ENCODE measurements at places on chromosomes 1 and 21. TPM values are rescaled to one million over a fixed set of nuclear protein-coding genes. Genes with fewer than 3 reads are reported as not detected.

Gene LCE1A
- not detected for total RNA-seq

Gene ACTL8
- total RNA-seq, result not detected

Gene CNR2
- total RNA-seq, result not detected

Gene PGLYRP3
- total RNA-seq, result not detected

Gene ZNF648
- not detected for total RNA-seq

Gene SPATA17
- 4.0 TPM for total RNA-seq

DNA sequence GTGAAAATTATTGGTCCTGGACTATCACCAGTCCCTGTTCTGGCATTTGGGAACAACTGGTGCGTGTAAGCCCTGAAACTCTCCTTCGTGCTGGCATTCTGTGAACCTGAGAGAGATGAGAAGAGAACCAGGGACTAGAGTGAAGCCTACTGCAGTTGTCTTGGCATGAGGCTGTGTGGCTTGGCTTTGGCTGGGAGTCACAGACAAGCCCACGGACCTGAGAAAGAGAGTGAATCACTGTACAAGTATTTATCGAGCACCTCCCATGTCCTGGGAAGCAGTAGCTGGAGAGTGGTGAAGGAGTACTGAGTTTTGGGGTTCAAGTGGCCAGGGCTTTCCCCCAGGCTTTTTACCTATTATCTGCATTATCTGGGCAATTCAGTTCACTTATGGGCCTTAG lies 63.3 kb downstream of the FGGY start:
- no peak for DNase-seq

GRCh38 chr1:173857363-173857917 lies 10.3 kb downstream of the GAS5 start:
- DNase-seq, result no peak

GRCh38 chr1:247646867-247647266 lies 32.7 kb downstream of the OR13G1 start:
- DNase-seq, result no peak

Data from NCI-H460 (cell line).